Stimulated activated CD4-positive, alpha-beta T cell treated with anti-CD3 and anti-CD28 coated beads, TNF-alpha, amount 100 ng/mL, for 24 hours (primary cell): ENCODE measurements at places on chromosomes 6 and 20.

DNA sequence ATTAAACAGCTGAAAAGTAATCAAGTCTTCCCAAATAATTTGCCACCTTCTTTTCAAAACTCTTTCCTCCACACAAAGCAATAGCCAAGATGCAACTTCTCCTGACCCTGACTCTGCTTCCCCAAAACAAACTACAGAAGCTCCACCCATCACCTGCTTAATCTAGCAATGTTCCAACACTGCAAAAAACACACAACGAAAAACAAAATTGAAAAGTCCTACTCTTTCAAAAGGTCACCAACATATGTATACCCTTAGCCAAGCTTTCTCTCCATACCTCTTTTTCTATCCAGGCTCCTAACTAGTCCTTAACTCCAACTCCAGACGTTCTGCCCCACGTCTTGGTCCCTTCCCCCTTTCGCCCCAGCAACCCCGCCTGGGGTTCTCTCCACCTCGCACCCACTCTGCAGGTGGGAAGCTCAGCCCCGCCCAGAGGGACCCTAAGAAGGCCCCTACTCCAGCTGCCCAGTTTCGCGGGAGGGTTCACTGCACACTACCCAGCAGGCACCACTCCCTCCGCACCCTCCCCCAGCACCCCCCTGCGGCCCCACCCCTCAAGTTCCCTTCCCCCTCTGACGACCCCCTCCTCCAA lies 717 bp downstream of the CSNK2A1 start:
- peak; percentile 22 for DNase-seq

DNA sequence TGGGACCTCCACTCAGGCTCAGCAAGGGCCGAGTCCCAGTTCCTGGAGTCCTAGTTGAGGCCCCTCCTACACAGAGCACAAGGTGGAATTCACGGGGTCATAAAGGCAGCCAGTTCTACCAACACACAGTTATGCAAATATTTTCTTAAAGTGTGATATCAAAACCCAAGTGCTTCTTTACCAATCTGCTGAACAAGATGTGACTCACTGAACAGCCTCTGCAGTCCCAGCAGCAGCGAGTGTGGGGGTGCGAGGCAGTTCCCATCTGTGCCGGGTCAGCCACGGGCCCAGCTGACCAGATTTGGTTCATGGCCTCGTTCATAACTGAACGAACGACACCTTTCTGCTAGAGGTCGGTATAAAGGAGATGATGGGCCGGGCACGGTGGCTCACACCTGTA lies 4.5 kb upstream of the TCEA2 start:
- no peak for DNase-seq

DNA sequence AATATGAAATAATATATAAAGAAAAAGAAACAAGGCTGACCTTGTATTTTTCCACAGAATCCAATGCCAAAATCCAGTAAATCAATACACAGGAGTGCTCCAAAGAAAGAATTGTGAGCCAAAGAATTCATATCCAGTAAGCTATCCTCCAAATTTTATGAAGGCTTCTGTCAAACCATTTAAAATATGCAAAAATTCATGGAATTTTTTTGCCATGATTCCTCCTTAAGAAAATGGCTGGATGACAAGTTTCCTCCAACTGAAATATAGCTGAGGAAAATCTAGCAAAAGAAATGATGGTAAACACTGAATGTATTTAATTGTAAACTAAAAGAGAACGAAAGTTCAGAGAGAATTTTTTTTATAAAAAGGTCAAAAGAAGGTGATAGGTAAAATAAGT lies 290.3 kb downstream of the UBE3D start:
- DNase-seq = no peak

DNA sequence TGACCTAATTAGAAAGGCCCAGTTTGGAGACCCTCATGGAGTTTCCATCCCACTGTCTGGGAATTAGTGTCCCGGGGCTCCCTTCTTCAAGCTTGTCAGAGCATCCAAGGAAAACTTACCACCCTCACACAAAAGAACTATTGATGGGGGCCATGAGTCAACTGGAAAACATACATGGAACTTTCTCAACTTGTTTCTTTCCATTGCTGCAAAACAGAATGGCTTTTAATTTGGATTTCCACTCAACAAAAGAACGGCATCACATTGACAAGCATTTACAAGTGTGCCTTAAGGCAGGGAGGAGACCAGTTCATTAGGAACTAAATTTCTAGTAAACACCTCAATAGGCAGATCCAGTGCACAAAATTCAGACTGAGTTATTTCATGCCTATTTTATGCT lies 289.1 kb upstream of the PREP start:
- DNase-seq = no peak

DNA sequence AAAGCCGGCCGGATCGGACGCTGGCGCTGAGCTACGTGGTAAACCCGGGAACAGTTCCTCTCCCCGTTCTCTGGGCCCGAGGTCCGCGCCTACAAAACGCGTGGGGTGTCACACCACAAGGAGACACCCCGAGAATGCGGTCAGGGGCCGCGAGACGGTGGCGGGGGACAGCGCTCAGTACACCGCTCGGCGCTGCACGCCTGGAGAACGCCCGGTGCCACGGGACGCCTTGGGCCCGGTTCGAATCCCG lies 670 bp downstream of the NCOA5 start:
- DNase-seq = peak; percentile 64
